ENCODE measurements at places on chromosomes 5 and 9. TPM values are rescaled to one million over a fixed set of nuclear protein-coding genes. Genes with fewer than 3 reads are reported as not detected.
A peak's percentile ranks its signal among the peaks of the same experiment; 100 is the strongest.

GRCh38 chr9:126561582-126561981 is 52.1 kb upstream of the LMX1B start:
- DNase-seq = no peak

GRCh38 chr9:130432796-130433167 is 12.0 kb upstream of the ASS1 start:
- DNase-seq = no peak

DNA sequence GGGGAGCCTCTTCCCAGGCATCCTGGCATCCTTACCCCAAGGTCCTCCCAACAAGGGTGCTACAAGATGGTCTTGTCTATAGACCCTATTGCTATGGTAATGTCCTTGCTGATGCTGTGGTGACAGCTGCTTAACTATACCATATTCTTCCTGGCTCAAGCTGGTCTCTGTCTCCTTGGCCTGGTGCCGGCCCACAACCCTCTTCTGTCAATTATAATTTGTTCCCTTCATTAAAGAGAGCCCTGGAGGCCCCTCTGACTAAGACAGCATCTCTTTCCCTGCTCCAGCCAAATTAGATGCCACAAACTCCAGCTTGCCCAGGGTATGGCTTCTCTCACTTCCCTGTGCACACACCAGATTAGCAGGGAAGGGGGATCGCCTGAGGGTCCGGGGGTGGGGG is 86.7 kb downstream of the PSD2 start:
- DNase-seq = no peak

PCDHGB2 gene
- total RNA-seq = 0.34 TPM

- DNase-seq = peak; percentile 93
Observed at GRCh38 chr5:53397845-53398244, 82.6 kb upstream of the FST start.

PCDHGC3 gene
- total RNA-seq = 46.6 TPM

- no peak for DNase-seq
Observed at GRCh38 chr9:128825923-128826700, 3.5 kb downstream of the SPOUT1 start.

C9orf153 gene
- not detected for total RNA-seq

DNA sequence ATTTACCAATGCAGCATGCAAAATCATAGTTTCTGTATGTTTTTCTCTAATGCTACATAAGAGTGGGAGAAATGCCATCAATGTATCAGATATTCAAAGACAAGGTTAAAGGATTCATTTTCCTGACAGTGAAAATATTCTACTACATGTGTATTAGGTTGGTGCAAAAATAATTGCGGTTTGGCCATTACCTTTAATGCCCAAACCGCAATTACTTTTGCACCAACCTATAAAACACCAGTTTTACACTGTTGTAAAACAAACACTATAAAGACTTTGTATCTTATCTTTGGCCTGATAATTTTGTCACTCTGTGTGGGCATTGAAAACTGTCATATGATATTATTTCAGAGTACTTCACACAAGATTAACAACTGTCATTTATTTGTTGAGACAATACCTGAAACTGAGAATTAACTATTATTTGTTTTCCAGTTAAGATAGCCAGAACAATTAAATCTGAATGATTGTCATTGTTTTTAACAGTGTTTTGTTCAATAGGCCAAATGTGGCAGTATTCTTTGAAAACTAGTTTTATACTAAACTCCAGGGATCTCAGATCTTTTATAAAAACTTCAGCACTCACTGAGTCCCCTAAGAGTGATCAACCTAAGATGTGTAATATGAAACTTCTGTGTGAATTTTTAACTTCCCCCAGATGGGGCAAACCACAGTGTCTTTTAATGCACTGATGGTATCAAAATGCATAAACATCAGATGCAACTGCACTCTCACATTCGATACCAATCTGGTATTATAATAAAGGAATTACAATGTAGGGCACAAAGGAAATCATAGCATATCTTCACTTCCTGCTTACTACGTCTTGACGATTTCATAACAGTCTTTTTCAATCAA is 53.8 kb upstream of the FBN2 start:
- DNase-seq = no peak

GRCh38 chr9:137760426-137760825 is 117.2 kb upstream of the CACNA1B start:
- peak; percentile 50 for DNase-seq

- DNase-seq = no peak
Observed at GRCh38 chr9:130292106-130292505, 26.5 kb downstream of the HMCN2 start.

DNA sequence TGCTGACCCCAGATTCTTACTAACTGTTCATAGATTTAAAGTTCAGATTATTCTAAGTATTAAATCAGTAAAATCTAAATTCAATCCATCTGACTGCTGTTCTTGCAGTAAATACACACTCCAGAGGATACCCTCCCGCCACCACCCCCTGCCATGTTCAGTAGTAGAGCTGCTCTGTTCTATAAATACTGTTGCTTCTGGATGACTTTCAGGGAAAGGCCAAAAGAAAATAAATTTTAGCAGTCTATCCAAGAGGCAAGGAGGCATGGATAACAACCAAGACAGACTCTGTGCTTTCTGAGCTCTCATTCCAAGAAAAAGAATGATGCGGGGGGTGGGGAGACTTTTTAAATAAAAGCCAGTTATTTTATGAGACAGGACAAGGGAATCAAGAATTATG is 115.1 kb downstream of the ADAMTS6 start:
- DNase-seq = no peak

Data from A172 (cell line).